ENCODE measurements at places on chromosomes 2 and 18.

- no peak for DNase-seq
These were observed 6.3 kb upstream of the MYOM1 start for GRCh38 chr18:3226048-3226447.

DNA sequence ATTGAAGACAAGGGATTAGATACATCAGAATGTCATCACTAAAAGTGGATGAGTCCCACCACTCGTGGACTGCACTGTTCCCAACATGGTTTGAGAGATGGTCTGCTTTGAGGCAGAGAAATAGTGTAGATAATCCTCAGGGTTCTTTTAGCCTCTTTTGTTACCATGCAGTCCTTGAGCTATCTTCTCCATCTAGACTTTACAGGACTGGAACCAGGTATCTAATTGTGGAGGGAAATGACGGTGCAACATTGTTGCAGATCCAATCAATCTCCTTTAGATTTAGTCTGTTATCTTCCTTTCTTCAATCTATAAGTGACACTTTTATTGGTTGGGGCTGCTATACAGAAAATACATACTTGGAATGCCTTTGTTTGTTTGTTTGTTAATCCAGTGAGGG lies 183.8 kb upstream of the CWC22 start:
- no peak for DNase-seq

DNA sequence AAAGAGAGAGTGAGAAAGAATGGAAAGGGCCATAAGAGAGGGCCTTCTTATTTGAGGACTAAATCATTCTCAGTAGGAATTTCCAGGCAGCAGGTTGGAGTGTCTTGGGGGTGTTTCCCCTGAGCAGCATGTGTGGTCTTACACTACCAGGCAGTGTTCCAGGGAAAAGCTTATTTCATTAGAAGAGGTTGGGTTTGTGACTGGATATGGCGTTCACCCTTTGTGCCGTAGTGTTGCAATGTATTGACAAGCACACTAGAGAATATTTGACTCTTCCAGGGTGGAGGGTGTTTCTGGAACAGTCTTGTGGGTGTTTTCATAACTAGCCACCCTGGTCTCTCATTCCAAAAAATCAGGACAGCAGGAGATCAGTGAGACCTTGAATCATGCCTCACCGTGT lies 105.5 kb downstream of the NRP2 start:
- DNase-seq: no peak

DNA sequence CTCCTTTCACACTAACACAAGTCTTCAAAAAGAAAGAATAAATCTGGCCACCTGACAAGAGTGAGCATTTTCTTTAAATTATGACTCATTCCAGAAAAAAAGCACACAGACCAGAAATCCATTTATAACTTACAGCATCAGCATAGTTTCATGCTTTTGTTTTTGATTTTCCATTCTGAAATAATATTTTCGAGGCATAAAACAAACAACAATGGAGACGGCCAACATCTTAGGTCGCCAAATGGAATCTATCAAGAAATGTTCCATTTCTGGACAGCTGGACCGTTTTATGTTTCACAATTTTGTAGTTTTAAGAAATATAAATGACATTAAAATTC lies 165.4 kb upstream of the ZFP36L2 start:
- DNase-seq: no peak

DNA sequence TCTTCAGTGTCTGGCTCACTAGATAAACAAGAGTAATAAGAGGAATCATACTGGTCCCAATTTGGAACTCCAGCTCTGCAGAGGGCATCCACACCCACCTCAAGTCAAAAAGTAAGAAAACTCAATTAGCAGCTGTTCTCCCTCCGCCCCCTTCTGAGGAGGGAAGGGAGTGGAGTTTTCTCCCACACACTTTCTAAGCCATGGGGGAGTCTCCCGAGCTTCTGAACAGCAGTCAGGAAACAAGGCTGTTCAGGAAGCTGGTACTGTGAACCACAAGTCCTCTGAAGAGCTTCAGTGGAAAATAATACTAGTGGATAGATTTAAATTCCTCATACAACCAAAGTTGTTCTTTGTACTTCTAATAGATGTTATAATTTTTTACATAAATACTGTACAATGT lies 32.9 kb upstream of the SPTBN1 start:
- DNase-seq: no peak

- DNase-seq: no peak
These were observed 1.7 kb downstream of the EVA1A start for GRCh38 chr2:75558786-75559679.

DNA sequence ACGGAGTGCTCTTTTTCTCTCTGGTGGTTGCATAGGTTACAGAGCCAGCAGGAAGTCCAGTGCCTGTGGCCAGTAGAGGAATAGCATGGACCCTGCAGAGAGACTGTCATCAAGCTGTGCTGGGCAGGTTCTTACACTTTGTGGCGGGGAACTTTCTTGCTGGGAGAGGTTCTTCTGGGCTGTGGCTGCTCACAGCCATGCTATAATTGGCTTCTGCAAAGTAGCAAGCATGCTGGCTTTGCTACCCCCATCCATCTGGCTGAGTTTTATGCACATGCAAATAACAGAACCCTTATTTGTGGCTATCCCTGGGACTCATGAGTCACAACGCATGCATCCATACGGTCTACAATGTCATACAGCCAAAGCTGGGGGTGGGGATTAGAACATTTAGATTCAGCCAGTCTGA lies 68.9 kb downstream of the PLCL1 start:
- DNase-seq: no peak

Data from CD8-positive, alpha-beta T cell (primary cell).